Glutamatergic neuron (in vitro differentiated cells): ENCODE measurements at places on chromosomes 11 and 22.

DNA sequence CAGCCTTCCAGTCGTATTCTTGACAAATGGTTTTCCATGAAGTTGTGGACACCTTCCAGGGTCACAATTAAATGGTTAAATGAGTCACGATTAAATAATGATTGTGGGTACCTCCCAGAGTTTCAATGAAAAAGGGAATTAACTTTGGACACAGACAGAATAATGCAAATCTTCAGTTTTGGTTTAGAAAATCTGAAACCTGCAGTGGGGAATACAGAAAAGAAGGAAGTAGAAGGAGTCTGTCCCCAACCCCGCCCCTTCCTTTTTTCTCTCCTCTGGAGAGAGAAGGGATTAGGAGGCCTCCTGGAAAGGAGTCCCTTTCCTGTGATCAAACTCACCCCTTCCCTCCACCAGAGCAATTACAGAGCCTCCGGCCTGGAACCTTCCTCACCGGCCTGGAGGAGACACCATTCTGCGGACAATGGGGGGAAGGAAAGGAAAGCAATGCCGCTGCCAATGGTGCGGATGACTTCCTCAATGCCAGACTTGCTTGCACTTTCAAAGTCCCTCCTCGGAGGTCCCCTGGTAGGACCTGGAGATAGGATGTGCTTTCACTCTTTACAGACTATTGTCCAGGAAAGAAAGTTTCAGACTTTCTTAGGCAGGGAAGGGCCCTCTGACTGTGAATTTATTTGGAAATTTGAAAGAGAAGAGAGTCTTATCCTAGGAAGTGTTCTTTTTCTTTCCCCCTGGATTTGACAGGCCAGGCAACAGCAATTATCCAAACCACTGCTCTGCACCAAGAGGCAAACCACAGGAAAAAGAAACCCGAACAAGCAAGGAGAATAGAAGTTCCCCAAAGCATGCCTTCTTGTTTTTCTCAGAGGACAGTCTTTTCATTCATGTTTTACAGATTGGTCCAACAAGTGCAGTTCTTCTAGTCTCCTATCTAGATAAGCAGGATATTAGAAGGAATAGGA is 86.8 kb downstream of the PTPRJ start:
- DNase-seq, result no peak

- DNase-seq, result no peak
These were observed 138.1 kb downstream of the MAML2 start for GRCh38 chr11:96204721-96205459.

DNA sequence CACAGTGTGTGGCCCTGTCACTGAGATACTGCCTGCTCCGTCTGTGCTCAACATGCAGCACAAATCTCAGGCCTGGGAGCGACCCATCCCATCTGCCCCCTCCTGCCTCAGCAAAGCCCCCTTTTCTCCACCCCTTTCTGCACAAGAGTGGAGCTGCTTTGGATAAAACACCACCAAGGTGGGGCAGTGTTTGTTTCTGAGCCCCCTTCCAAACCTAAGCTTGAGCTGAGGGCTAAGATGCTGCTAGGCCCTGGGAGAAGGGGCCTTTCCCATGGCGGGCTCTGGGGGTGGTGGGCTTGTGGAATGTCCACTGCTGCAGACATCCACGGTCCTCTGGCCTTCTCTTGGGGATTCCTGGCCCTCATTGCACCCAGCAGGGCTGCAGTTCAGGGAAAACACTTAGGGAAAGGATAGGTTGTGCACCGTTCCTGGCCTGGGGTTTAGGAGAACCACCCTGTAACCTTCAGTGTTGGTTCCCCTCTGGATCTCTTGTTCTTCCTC is 594.1 kb downstream of the TBC1D22A start:
- no peak for DNase-seq

- no peak for DNase-seq
These were observed 186.2 kb downstream of the OPCML start for GRCh38 chr11:133346137-133346536.

DNA sequence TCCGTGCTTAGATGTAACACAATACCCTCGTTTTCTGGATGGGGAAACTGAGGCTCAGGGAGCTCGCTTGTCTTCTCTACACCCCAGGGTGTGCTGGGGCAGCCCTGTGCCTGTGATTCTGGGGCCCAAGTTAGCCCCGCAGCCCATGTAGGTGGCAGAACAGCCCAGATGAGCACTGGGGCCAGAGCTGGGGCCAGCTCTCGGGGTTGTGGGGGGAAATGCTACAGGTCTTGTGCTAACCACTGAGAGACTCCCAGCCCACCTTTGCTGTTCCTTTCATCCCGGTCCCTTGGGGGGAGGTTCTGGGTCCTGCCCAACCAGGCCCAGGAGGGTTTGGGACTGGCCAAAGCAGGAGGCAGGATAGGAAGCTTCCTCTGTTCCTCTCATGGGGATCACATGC is 13.5 kb downstream of the MYEOV start:
- no peak for DNase-seq

DNA sequence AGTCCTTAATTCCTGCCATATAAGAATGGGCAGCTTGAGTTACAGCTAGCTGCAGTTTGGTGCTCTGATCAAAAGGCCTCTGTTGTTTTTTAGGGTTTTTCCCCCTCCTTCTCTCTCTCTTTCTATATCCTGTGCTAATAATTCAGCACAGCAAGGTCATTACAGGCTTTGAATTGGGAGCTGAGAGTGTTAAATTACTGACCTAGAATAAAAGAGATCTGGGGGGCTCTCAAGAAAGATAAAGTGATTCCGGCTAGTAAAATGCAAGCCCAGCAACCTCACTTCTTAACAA is 84.9 kb downstream of the CSTPP1 start:
- no peak for DNase-seq

DNA sequence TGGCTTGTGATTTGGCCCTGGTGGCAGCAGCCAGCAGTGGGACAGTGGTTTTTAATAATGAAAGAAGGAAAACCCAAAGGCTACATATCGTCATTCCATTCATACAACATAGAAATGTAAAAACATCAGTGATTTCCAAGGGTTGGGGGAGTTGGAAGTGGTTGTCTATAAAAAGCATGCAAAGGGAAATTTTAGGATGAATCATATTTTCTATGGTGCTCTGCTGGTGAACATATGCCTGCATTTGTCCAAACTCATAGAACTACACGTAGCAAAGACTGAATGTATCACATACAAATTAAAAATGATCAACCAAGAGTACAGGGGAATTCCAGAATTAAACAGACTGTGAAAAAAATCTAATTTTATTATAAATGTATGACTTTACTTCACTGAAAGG is 11.1 kb downstream of the OR5B3 start:
- no peak for DNase-seq

- no peak for DNase-seq
These were observed 36.0 kb upstream of the LDLRAD3 start for GRCh38 chr11:35907648-35908431.

GRCh38 chr11:75549370-75549958 is 12.6 kb upstream of the SERPINH1 start:
- DNase-seq, result no peak

GRCh38 chr11:19656140-19656541 is 56.5 kb upstream of the NAV2 start:
- DNase-seq, result no peak

GRCh38 chr22:30865656-30866055 is 102.9 kb downstream of the MORC2 start:
- no peak for DNase-seq

DNA sequence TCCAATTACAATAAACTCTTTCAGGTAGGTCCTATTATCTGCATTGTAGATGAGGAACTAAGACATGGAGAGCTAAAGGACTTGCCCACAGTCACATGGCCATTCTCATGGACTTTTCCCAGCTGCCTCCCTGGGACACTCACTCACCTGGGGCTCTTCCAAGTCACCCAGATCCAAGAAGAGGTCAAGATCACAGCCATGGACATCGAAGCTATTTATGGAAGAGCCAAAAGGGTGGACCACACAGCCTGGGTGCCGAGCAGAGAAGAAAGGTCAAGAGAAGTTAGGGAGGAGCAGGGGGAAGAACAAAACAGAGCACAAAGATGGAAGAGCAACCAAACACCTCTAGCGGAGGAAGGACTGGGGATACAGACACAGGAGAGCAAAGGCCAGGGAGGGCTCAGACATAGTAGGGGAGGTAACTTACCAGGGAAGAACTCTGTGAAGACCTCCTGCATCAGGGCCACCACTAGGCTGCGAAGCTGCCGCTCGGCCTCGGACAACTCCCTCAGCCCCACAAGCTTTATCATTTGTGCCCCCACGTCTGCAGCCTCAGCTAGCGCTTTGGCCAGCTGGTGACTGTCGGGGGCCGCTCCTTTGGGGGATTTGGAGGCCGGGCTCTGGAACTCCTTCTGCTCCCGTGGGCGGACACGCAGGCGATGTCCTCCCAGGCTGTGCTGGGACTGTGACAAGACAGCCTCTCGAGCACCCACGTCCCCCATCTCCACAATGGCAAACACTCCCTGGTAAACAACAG is 7.4 kb upstream of the EEF1G start:
- DNase-seq, result no peak

- DNase-seq, result no peak
These were observed 4.2 kb downstream of the MRGPRD start for GRCh38 chr11:68976563-68976962.

GRCh38 chr22:30249049-30250038 is 2.8 kb upstream of the LIF start:
- DNase-seq, result no peak

- DNase-seq, result no peak
These were observed 852.6 kb downstream of the TBC1D22A start for GRCh38 chr22:47615051-47615450.

DNA sequence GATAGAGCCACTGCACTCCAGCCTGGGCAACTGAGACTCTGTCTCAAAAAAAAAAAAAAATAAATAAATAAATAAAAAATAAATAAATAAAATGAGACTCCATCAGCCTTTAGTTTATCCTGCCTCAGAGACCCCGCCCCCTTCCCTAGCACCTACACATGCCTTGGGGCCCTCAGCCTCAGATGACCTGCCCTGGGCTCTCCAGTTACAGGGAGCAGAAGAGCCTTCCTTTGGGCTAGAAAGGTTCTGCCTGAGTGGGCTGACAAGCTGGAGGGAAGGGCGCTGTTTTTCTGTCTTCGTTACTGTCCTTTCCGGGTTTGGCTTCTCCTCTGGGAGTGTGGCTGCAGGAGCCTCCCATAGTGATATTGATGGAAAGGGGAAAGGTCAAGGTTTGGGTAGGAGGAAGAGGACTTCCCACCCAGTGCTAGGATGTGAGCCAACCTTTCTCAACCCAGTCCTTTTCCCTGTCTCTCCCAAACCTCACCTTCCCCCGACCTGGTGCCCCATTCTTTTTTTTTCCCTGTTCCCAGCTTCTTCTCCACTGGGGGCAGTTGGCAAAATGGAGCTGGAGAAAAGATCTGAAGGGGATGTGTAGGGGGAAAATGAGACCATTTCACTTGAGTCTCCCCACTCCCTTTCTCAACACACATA is 1.5 kb upstream of the SF3B2 start:
- no peak for DNase-seq

GRCh38 chr11:47271328-47271727 is 1.4 kb downstream of the MADD start:
- DNase-seq, result no peak

DNA sequence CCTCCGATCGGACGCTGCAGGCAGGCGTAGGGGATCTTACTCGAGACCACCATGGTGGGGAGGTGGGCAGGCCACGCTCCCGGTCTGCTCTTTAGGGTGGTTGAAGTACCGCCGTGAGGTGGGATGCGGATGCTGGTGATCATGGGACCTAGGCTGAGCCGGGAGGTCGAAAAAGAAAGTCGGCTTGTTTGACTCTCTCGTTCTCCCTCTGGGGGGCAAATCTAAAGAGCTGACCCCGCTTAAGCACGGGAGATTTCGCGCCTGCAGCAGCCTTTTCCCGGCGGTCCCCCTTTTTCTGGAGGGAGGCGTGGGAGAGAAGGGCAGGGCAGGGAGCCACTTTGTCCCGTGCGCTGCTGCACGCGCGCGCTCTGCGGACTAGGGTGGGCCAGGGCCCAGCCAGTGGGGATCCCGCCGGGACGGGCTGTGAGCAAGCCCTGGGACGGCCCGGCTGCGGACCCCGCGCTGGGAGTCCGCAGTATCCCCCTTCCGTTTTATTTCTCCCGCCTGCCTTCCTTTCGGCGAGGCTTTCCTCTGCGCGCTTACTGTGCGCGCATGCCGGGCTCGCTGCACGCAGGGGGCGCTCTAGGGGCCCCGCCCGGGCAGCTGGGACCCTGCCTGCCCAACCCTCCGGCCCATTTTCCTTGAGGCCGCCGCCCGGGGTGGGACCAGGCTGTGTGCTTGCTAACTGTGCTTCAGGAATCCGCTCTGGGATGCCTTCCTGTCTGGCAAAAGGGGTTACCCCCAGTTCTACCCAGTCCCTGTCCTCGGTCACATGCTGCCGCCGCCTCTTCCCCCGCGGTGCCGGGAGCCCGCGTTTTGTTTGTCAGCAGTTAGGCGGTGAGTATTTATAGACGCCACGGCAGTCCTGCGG is 81.0 kb downstream of the PRR5L start:
- DNase-seq, result peak; percentile 71

DNA sequence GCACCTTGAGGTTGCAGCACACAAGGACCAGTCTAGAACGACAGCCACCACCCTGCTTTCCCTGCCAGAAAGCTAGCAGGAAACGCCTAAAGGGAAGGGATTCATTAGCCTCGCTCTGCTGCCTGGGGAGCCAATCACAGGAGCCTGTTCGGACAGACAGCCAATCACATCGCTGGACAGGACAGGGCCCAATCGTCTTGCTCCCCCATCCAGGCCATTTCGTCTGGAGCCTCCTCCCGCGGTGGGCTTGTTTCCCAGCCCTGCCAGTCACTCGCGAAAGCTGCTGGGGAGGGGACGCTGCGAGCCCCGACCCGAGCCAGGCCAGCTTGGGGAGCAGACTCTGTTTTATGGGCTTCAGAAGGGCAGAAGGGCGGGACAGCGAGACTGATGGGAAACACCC is 79.8 kb upstream of the NCAM1 start:
- peak; percentile 63 for DNase-seq

DNA sequence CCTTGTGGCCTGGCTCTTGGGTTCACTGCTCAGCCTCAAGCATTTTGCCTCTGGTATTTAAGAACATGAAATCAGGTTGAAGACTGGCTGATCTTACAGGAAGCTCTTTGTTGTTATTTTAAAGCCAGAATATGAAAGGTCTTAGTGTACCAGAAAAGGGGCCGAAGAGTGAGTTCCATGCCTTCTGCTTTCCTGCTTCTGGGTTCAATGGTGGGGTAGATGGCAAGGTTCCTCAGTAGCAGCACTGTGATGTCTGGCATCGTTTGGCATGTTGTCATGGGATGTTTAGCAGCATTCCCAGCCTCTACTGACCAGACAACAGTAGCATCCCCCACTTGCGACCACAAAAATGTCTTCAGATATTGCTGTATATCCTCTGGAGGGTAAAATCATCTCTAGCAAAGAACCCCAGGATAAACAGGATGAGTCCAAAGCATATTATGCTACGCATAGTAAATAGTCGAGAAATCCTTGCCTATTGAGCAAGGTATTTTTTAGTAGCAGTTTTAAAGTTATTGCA is 2.4 kb downstream of the VPS26B start:
- no peak for DNase-seq
